ENCODE measurements at places on chromosomes 11 and 22. TPM values are rescaled to one million over a fixed set of nuclear protein-coding genes. Genes with fewer than 3 reads are reported as not detected.

DNA sequence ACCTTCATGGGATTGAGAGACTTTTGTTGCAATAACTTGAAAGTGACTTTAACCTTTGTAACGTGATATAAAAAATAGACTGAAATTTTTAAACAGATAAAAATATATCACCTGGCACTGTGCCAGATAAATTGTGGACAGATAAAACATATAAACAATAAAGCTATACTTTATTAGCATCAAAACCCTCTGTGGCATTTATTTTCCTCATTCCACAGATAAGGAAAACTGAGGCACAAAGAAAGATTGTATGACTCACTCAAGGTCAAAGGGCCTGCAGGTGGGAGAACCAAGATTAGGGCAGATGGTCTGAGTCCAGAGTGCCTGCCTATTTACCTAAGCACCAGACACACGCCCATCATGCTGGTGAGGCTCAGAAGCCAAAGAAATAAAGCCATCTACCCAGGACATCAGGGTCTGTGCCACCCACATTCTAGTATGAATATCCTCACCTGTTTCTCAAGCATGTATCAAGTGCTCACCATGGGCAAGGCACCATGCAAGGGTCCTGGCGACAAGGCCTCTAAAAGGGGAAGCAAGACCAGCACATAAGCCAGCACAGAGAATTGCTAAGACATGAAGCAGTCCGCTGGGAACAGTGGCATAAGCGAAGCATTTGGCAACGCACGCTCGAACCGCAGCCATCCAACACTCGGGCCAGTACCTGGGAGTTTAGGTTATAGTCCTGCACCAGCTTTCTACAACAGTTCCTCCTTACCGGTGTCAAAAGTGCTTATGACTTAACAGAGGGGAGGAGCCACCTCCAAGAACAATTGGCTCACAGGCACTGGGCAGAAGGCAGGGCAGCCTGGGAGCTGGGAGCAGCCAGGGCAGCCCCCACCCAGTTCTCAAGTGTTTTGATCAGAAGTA, 17.6 kb downstream of the MYH9 start:
- DNase-seq = no peak

DNA sequence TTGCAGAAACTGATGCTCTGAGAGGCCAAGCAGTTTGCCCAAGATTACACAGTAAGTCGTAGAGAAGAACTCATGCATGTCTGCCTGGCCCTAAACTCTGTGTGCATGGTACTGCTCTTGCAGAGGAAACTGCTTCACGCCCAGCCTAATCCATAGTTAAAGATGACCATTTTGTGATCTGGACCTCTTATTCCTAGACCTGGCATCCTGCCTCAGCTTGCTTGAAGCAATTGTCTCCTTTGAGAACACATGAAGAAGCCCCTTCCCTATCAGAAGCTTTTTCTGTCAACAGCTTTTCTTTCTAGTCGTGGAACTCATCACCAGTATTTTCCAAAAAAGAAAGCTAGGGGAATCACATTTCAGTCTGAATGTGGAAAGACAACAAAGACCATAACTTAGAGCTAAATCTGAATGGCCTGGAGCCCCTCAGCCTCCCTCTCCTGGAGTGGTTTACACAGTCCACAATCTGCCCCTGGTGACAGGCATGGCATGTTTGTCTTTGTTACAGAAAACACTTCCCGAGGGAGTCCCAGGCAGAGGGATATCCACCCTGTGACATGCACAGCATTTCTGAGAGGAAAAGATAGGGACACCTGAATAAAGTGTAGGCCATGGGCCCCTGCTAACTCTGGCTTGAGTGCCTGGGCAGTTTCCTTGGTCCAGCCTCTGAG, 2.9 kb upstream of the FZD4 start:
- DNase-seq = no peak

Gene BDNF
- total RNA-seq = 2.1 TPM

DNA sequence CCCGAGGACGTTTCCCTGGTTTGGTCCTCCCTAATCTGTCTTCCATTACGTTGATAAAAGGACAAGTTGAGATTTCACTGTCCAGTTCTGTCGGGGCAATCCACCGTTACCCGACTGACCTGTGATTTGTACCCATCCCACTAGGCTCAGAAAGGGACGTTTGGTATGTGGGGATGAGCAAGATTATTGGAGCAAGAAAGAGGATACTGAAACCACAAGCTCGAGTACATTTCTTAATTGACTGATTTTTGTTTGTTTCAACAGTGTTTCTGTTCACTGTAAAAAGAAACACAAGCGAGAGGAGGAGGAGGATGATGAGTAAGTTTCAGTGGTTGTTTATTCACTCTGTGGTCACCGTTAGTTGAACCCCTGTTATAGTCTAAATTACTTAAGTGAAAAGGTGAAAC, 969 bp downstream of the CCDC117 start:
- DNase-seq = no peak

DNA sequence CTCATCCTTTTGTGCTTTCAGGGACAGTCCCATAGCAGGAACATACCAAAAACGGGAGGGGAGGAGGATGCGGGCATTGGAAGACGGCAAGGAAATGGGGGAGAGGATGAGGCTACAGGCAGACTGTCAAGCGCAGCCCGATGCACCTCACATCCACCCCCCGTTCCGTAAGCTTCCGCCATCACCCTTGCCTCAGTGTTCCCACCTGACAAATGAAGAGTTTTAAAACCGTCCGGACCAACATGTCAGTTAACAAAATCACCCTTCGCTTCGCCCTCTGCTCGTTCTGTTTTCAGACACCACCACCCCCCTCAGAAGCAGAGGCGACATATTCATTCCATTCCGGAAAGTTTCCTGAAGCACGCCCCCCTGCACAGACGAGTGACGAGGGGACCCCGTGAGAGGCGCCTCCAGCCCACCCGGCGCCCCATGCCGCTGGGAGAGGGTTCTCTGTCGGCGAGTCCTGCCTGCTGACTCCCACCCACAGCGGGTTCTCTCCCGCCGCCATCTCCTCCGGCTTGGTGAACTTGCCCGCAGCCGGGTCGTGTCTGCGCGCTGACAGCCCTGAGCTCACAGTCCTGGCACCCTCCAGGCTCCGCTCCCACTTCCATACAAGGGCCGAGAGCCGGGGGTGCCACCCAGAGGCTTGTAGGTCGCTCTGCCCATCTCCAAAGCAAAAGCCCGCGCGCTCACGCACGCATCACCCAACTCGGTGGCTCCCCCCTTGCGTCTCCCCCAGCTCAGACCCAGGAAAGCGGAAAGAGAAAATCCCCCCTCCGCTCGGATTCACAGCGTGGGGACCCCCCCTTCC, 1.5 kb downstream of the IGSF9B start:
- peak; percentile 82 for DNase-seq

DNA sequence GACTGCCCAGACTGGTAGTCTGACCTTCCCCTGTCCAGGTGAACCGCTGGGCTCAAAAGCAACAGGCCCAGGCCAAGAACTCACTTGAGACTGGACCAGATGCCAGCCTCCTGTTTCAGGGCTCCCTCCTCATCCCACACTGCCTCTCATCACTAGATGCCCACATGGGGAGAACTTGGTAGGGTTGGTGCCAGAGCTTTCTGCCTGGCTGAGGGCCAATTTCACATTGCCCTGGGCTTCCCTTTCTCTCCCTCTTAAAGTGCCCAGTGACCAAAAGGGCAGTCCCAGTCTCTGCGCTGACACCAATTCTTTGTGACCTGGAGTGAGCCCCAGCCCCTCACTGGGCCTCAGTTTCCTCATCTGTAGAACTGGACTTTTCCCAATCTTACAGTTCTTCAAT, 41.7 kb downstream of the C11orf58 start:
- DNase-seq = no peak

DNA sequence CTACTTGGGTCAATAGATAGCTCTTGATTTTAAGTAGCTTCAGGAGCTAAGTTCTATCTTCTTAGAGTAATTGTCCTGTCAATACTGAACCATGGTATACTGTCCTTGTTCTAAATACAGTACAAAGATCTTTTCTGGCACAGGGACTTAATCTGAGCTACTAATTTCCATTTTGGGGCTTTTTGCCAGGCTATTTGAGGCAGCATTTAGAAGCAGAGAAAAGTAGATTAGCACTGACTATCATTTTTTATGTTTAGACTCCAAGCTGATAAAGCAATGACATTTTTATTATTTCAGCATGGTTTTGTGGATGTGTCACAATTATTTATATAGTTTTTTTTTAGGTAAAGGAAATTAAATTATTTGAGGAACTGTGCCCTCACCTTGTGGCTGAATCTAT, 163.2 kb downstream of the FAT3 start:
- no peak for DNase-seq

- no peak for DNase-seq
Measured at GRCh38 chr11:8080069-8080670, 841 bp upstream of the TUB start.
